ENCODE measurements at places on chromosomes 5 and 9.

GRCh38 chr5:172071309-172071875 lies 65.0 kb upstream of the FBXW11 start:
- no peak for DNase-seq

DNA sequence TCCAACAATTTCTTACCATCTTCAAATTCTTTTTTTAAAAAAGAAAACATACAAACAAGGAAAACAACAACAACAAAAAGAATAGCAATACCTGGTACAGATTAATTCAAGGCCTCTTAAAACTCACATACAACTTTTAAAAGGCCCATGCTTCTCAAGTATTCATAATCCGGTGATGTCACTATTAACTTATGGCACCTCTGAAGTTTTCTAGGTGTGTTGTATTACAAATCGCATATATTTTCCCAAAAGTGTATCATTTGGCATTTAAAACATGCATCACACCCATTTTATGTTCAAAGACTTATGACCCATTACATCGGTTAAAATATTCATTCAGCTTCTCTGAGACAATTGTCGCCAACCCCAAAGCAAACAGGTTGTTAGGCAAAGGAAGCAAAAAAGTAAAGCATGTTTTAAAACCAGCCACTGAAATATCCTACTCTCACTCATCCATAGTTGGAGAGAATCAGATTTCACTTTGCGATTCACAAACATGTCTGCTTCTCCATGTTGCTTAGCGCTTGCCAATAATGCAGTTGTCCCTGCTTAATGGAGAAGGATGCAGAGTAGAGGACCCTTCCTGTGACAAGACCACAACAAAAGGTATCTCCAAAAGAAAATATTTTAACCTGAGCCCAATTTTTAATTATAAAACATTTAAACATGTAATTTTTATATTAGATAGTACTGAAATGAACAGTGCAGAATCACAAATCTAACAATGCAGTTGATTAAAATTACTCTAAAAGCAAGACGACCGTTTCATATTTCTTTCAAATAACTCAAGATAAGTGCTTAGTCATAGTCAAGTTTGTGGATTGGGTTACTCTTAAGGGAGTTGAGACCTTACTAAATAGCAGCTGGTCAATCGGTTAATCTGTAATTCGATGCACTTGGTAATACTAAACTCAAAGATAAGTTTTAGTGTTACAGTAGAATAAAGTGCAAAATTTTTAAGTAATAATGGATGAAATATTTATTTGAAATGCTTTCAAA lies 1.6 kb downstream of the SKP1 start:
- DNase-seq: no peak

DNA sequence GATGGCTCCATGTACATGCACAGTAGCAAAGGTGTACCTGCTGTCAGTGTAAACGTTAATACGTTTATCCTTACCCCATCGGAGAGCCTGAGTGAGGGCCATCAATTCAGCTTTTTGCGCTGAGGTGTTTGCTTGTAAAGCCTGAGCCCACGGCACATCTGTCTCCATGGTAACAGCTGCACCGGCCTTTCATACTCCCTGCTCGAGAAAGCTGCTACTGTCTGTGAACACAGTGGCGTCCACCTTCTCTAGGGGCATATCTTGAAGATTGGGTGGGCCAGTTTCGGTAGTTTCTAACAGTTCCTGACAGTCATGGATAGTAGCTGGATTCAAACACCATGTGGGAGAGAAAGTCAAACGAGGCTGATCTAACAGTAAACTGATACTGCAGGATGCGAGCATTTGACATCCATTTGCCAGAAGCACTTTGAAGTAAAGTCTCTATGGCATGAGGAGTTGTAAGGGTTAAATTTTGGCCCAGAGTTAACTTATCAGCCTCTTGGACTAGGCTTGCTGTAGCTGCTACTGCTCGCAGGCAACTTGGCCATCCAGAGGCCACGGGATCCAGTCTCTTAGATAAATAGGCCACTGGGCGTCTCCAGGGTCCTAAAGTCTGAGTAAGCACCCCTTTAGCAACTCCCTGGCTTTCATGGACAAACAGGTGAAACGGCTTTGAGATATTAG lies 21.0 kb upstream of the RHOBTB3 start:
- no peak for DNase-seq

- no peak for DNase-seq
These were observed 123.5 kb upstream of the COL5A1 start for GRCh38 chr9:134518004-134518606.

GRCh38 chr9:15553528-15553898 lies 670 bp downstream of the CCDC171 start:
- no peak for DNase-seq

DNA sequence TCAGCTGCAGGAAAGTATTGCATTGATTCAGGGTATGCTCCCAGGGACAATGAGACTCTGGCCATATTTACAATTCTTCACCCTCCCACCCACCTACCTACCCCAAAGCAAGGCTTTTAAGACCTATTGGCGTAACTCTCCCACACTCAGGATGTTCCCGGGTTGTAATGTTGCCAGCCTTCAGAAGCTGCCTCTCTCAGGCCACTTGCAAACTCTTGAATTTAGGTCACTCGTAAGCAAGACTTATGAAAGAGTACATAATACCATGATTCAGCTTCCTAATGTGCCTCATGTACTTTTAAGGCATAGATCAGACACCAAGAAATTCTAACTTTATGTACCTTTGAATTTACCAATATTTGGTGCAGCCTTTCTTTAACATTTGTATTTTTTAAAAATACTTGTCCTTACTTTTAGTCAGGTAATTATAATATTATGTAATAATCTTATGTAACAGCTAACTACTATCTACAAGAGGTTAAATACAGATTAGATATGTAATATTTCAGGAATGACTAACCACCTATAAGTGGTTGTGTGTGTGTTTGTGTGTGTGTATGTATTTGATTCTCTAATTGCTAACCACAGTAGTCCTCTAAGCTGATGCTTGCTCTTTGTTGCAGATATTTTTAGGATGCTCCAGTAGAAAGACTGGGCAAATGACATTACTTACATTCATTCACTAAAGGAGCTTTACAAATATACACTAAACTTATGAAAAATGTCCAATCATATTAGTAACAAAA lies 630.5 kb upstream of the MEF2C start:
- DNase-seq: no peak

Measured in stimulated activated CD8-positive, alpha-beta memory T cell treated with anti-CD3 and anti-CD28 coated beads, Interleukin-4, amount 100 ng/mL, for 1 hour (primary cell).